ENCODE measurements at places on chromosomes 3 and 15.

GRCh38 chr3:151722856-151723255 lies 10.9 kb upstream of the AADACL2 start:
- DNase-seq = no peak

DNA sequence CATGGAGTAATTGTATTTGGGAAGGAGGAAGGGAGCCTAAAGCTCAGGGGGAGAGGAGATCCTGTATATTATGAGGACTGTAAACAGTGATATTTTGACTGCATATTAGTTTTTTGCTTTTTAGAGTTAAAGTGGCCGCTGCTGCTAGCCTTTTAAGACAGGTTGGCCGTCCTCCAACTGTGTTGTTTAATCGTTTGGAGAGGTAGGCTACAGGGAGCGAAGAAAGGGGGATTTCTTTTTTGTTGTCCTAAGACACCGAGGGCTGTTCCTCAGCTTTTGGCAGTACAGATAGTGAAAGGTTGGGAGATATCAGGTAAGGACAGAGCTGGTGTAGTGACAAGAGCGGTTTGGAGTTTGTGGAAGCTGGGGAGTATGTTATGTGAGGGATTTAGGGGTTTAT lies 38.2 kb upstream of the RNF7 start:
- DNase-seq = no peak

- no peak for DNase-seq
These were observed 34.1 kb upstream of the NR2C2 start for GRCh38 chr3:14913071-14913925.

DNA sequence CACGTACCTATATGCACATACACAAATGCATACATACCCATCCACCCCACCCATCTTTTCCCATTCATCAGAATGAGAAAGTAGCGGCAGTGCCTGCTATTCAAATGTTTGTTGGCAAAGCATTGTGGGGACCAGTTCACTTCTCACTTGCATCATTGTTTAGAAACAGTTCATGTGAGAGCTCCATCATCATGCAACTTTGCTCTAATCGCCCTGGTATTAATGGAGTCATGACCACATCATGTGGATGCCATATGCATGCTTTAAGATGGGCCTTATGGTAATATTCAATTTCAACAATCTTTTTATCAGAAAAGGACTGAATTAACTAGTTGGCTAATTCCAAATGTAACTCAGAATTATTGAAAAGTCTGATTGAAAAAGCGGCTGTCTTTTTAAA lies 80.5 kb downstream of the LRTM1 start:
- no peak for DNase-seq

- no peak for DNase-seq
These were observed 166.7 kb downstream of the SLCO3A1 start for GRCh38 chr15:92020207-92020606.

- DNase-seq = no peak
These were observed 124.8 kb upstream of the ABI3BP start for GRCh38 chr3:101117980-101118379.

DNA sequence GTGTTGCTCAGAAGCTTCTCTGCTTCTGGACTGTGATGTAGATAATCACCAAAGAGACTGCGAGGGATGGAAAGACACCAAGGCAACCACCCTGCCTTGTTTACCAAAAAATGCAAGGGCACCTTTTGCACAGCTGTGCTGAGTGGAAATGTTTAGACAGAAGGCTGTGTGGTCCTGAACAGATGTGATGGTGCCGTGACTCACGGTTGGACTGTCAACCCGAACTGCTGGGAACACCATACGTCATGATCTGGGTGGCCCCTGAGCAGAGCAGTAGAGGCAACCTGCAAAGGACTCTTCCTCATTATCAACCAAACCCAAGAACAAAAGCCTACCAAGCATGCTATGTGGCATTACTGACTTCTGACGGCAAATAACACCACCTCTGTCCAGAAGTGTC lies 61.3 kb upstream of the LPP start:
- no peak for DNase-seq

DNA sequence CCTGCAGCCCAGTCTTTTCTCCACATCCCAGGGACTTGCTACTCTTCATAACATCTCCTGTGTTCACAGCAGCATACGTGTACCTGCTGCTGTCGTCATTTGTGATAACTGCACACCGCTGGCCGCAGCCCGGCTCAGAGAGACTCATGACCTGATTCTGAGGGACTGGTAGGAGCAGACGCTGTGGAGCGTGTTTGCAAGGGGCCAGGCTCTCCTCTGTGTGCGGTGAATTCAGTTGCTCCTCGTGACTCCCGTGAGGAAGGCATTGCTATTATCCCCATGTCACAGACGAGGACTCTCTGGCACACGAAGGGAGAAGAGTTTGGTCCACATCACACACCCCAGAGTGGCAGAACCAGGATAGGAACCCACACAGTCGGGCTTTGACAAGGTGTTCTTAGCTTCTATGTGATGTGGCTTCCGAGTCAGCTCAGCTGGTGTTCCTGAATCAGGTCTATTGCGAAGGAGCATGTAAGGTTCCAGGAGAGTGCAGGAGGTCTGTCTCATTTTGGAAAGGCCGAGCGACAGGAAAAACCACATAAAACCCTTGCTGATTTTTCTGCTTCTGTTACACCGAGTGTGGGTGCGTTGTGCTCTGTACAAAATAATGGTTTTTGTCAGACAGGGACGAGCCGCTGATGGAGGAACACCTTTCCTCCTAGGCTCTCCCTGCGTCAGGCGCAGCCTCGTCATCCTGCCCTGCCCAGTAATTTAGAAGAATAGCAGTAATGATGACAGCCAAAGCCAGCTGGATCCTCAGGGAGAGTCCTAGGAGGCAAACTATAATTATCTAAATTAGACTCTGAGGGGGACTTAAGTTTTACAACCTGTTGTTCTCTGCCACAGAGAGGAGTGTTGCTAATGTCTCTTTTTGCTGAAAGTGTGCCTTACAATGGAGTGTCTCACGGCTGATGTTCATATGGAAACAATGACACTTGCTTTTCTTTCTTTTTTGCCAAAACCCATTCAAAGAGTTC lies 157.5 kb upstream of the RGMA start:
- no peak for DNase-seq

- no peak for DNase-seq
These were observed 34.4 kb downstream of the B3GNT5 start for GRCh38 chr3:183287301-183287971.

- DNase-seq = no peak
These were observed 61.4 kb downstream of the ZNF609 start for GRCh38 chr15:64521726-64522164.

DNA sequence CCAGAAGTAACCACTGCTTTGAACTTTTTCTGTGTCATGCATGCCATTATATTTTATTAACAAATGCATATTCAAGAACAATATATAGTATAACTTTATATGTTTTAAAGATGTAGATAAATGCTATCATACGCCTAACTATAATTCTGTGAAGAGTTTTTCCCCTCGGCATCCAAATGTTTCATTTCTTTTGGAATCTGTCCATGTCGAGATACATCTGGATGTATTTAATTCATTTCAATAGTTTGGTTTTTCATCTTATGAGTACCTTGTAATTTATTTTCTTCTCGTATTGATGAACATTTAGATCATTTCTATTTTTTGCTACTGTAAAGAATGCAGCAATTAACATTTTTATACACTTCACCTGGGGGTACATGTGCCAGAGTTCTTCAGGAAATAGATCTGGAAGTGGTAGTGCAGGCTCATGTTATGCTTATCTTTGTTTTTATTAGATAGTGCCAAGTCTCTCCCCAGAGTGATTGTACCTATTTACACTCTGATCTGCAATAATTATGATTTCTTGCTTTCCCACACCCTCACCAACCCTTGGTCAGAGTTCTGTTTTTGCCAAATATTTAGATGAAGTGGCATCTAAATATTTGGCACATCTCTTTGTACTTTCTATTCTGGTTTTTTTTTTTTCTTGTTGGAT lies 29.7 kb downstream of the USP13 start:
- no peak for DNase-seq

GRCh38 chr15:38068626-38069391 lies 134.4 kb downstream of the TMCO5A start:
- DNase-seq = peak; percentile 68

DNA sequence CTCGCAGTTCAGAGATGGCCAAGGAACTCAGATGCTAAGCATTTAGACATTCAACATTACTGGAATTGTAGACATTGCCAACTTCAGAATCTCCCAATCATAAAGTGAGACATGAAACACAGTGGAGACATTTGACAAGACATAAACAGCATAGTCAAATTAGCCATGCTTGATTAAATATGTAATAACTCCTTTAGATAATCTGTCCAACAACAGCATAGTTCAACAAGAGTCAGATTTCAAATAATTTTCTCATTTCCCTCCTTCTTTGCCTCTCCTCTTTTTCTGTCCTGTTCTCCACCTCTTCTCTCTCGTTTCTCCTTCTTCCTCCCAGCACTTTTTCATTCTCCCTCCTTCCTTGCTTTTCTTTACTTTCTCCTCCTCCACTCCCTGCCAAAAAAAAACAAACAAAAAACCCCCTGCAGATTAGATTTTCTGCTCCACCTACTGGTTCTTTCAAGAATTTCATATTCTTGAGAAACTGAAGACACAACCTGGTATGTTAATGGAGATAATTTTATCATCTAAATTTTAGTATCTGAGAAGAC lies 20.2 kb downstream of the CPOX start:
- peak; percentile 16 for DNase-seq

DNA sequence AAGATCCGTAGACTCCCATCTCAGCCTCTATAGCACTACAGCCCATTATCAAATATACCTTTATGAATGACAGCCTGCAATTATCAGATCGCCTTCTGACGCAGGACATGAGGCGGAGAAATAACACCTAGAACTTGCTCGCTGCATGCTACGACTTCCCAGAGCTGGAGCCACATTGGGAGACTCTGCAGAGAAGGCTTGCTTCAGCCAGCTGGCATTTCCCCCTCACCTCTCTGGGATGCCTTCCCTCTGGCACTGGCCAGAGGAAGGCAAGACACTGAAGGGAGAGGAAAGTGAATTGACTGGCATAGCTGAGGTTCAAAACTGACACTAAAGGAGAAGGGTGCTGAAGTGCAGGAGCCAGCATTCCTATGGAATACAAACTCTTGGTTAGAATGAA lies 131.7 kb downstream of the GABRB3 start:
- no peak for DNase-seq

GRCh38 chr15:63065262-63066221 lies 23.0 kb downstream of the TPM1 start:
- DNase-seq = no peak

DNA sequence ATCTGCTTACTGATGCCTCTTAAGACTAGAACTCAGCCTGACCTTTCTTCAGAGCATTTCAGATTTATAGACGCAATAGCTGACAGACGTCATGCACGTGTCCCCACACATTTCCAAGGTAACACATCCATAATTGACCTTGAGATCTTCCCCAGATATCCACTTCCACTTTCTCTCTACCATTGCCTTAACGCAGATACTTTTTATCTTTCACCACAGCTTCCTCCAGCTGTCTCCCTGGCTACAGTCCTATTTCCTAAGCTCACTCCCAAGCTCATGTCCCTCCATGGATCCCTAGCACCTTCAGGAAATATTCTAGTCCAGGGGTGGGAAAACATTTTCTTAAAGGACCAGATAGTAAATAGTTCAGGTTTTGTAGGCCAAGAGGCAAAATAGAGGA lies 173.0 kb upstream of the MITF start:
- DNase-seq = no peak

DNA sequence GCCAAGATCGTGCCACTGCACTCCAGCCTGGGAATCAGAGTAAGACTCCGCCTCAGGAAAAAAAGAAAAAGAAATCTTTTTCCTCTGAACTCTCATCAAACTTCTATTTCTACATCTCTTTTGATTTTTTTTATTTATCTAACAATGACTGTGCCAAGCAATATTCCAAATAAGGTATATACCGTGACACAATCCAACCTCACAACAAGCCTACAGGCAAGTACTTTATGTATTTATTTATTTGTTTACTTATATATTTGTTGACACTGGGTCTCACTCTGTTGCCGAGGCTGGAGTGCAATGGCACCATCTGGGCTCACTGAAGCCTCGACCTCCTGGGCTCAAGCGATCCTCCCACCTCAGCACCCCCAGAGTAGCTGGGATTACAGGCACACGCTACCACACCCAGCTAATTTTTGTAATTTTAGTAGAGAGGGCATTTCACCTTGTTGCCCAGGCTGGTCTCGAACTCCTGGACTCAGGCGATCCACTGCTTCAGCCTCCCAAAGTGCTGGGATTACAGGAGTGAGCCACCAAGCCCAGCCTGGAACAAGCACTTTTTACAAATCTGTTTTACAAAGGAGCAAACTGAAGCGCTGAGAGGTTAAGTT lies 94.9 kb upstream of the CHD2 start:
- DNase-seq = no peak

DNA sequence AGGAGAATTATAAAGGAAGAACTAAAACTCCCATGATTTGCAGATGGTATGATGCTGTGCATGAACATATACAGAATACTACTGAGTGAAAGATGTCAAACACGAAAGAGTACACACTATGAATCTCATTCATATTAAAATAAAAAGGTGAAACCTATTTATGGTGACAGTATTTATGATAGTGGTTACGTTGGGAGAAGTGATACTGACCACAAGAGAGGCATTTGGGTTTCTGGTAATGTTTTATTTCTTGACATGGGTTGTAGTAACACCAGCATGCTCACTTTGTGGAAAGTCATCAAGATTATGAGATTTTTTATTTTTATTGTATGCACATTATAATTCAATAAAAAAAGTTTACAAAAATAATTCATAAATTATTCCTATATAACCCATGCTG lies 324.0 kb downstream of the GAP43 start:
- DNase-seq = no peak

- no peak for DNase-seq
These were observed 99.7 kb upstream of the VGLL3 start for GRCh38 chr3:87090631-87091030.

GRCh38 chr3:143084856-143085731 lies 34.5 kb upstream of the CHST2 start:
- peak; percentile 68 for DNase-seq

DNA sequence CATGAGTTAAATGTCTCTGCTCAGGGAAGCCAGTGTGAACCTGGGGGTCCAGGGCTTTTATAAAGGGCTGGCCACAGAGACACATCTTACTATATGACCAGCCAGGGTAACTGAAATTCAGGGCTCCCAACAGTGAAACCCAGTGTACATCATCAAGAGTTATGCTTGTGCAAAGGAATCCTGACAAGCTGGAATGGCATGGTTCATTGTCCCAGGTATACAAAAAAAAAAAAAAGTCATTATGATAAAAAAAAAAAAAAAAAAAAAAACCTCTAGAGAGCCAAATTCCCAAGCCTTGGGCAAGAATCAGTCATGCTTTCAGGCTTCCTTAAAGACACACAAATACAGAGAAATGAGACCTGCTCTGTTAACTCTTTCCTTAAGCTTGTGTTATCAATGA lies 452.0 kb downstream of the GABRG3 start:
- DNase-seq = no peak

GRCh38 chr3:30457726-30458125 lies 148.7 kb upstream of the TGFBR2 start:
- DNase-seq = no peak

- peak; percentile 17 for DNase-seq
These were observed 78.7 kb downstream of the SLC9A9 start for GRCh38 chr3:143769616-143770015.

DNA sequence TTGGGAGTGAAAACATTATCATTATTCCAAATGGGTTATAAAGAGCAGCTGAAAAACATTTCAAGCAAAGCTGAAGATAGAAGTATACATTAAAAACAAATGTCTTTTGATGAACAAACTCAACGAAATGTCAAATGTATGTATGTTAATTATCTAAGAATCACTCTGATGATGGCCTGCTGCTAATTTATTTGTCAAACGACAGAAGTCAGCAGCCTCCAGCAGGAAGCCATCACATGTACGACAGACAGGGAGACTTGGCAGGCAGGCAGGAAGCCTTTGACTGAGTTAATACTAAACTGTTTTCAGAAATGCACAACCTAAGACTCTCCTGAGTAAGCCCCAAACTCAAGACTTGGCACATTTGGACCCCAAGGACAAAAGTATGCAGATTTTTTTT lies 491.1 kb downstream of the ZNF385D start:
- DNase-seq = no peak
